ENCODE measurements at places on chromosomes 6 and 20. TPM values are rescaled to one million over a fixed set of nuclear protein-coding genes. Genes with fewer than 3 reads are reported as not detected.

SLPI gene
- not detected for total RNA-seq

DACT2 gene
- total RNA-seq: 2.7 TPM

SIM1 gene
- under 0.01 TPM for total RNA-seq

OXT gene
- total RNA-seq: not detected

DLK2 gene
- total RNA-seq: 0.28 TPM

RBBP8NL gene
- total RNA-seq: not detected

SNX3 gene
- total RNA-seq: 192 TPM

BANF2 gene
- not detected for total RNA-seq

RGS17 gene
- total RNA-seq: 9.3 TPM

ADGRF4 gene
- 0.28 TPM for total RNA-seq
